ENCODE measurements at places on chromosomes 12 and 14.
A peak's percentile ranks its signal among the peaks of the same experiment; 100 is the strongest.

- no peak for DNase-seq
Measured at GRCh38 chr12:30211743-30212142, 428.0 kb upstream of the TMTC1 start.

DNA sequence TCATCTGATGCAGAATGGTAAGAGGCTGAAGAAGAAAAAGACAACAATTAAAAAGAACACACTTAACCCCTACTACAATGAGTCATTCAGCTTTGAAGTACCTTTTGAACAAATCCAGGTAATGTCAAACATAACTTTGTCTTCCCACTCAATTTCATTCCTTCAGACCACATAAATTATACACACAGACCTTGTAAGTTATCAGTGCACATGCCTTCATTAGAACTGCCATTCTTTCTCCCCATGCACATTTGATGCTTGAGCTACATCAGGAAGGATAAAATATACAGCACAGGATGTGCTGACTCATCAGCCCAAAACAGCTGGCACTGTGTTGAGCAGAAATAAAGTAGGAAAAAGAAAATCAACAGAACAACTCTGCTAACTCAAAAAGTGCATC lies 246.7 kb downstream of the PAWR start:
- no peak for DNase-seq

DNA sequence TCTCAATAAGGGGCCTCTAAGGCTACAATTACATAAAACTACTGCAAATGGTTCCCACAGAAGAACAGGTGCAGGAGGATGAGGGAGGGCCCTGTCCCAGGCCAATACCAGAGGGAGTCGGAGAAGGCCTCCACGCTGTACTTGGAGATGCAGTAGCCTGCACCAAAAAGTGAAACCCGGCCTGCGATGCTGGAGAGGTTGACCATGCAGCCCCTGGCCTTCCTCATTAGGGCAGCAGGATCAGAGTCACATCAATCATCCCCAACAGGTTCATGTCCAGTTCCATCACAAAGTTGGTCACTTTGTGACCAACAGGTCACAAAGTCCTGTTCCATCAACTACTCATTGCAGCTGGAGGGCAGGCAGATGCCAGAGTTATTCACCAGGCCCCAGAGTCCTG lies 23.0 kb downstream of the ZBTB39 start:
- no peak for DNase-seq

GRCh38 chr12:19846574-19846973 lies 407.3 kb downstream of the AEBP2 start:
- DNase-seq: no peak

DNA sequence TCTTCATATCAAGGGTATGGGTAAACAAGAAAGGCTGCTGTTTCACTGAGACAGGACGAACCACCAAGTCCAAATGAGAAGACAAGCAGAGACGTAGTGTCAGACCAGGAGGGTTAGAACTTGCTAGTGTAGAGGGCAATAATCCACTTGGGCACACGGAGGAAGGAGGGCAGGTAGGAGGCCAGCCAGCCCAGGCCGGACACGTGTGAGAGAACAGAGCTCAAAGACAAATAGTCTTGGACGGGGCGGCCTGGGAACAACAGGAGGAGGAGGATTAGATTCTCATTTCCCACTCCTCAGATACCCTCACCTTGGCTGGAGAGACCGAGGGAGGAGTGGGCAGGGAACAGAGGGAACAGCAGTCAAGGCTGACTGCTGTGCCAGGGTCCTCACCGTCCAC lies 8.8 kb downstream of the DHRS1 start:
- DNase-seq: no peak

DNA sequence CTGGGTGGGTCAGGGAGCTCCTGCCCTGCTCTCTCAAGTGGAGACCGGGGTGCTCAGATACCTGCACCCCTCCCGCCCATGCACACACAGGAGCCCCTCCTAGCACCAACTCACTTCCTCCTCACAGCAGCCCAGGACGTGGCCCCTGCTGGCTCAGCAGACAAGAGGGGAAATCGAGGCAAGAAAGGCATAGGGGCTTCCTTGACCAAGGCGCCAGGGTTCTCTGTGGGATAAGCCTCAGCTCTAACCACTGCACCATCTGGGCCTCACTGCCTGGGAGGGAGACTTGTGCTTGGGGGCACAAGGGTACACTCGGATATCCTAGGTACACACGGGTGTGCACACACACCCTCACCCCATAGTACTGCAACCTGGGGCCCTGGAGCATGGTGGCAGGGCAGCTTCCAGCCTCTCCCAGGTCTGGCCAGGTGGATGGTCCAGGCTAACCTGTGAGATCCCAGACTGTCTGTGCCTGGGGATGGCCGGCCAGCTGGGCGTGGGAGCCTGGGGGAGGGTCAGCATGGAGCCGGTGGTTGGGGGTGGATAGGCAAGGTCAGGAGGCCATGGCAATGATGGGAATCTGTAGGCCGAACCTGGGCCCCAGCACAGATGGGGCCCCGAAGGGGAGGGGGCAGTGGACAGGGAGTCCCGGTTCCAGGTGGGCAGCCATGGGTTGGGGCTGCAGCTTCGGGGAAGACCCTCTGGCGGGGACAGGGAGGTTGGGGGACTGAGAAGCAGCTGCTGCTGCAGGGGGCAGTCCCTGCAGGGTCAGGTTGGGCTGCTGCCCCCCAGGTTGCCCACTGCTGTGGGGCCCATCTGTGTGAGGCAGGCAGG lies 312.4 kb downstream of the TMEM121 start:
- DNase-seq: no peak

DNA sequence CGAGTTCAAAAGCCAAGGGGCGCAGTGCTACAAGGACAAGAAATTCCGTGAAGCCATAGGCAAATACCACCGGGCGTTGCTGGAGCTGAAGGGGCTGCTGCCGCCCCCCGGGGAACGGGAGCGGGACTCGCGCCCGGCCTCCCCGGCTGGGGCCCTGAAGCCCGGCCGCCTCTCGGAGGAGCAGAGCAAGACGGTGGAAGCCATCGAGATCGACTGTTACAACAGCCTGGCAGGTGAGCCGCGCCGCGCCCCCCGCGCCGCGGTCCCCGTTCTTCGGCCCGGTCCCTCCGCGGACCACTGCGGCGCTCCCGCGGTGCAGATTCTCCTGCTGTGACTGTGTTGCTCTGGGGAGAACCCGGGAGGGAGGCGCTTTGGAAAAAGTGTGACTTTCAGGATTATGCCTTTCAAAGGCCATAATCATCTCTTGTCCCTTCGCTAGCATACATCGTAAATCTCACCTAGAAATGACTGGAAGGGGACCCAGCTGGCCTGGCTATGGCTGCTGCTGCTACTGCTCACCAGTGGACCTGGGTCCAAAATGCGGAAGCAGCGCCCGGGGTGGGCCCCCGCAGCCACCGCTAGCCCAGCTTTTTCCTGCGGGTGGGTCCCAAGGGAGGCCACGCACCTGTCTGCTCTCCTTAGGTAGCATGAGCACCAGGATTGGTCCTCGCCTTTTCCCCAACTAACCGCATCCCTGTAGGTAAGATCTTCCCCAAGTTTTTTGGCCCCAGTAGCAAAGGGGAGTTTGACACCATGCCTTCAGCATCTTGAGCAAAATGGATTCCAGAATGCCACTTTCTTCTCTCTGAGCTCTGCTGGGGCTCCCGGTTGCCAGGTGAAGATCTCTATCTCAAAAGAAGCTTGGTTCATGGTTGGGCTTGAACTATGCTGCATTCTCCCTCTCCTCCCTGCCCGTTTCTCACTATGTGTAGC lies 853 bp downstream of the TTC9 start:
- DNase-seq: peak; percentile 32

- no peak for DNase-seq
Measured at GRCh38 chr14:75267141-75267721, 11.4 kb upstream of the FOS start.

All from NCI-H526 treated with DMSO at 0.1 percent for 48 hours (cell line).